ENCODE measurements at places on chromosomes 16 and 17. TPM values are rescaled to one million over a fixed set of nuclear protein-coding genes. Genes with fewer than 3 reads are reported as not detected.
A peak's percentile ranks its signal among the peaks of the same experiment; 100 is the strongest.

DNA sequence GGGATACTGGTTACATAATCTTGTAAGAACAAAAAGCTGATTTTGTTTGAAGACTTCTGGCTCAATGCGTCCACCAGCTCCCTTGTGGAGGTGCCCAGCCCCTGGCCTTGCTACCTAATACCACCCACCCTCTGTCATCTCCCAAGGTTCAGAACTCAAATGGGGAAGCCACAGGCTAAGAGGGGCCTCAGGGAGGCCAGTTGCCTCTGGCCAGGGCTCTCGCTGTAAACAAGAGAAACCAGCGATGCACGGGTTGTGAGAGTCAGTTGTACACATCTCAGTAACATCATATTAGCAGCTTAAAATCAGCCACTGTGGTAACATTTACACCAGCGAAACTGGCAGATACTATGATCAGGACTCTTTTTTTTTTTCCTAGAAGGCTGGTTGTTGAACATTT lies 6.0 kb downstream of the TEKT5 start:
- no peak for DNase-seq

DNA sequence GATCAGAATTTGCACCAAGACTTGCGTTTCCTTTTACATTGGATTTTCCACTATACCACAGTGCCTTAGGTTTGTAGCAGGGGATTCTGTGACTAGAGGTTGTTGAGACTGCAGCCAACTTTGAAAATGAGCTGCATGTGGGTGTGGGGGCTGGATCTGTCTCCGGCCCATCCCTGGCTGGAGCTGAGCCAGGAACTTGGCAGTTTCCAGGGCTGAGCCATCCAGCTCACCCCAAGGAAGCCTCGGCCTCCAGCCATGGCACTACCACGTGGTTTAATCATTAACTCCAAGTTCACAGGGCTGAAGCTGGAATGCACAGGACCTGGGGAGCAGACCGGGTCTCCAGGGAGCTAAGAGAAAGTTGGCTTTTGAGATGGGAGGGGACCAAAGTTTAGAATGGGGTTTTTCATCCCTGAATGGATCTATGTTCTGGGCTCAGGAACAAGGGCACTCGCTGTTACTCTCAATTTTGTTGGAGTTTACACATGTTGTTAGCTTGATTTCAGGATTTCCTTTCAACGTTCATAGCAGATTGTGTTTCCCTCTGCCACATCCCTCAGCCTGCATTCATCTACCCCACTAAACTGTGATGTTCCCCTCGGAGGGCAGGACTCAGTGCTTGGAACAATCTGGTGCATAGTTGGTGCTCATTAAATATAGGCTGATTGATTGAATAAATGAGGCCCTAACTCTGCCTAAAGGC lies 42.3 kb upstream of the HNF1B start:
- no peak for DNase-seq

- DNase-seq = no peak
These were observed 33.3 kb upstream of the USP43 start for GRCh38 chr17:9612006-9612405.

The CDT1 gene
- 79.6 TPM for total RNA-seq

GRCh38 chr16:71514476-71514875 lies 11.8 kb upstream of the CHST4 start:
- DNase-seq = no peak

- DNase-seq = no peak
These were observed 114.2 kb downstream of the METRNL start for GRCh38 chr17:83193336-83194185.

DNA sequence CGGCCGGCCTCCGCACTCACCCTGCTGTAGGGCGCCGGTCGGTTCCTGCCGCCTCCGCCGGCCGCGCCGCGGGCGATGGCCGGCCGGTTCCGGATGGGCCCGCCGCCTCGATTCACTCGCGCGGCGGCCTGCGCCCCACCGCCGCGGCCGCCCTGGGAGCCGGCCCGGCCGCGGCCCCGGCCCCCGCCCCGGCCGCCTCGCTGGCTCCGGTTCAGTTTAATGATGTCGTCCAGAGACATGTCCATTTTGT lies 158 bp downstream of the ALYREF start:
- no peak for DNase-seq

The ATMIN gene
- 51.4 TPM for total RNA-seq

The EARS2 gene
- 27.9 TPM for total RNA-seq

- DNase-seq = no peak
These were observed 17.6 kb downstream of the SPAG9 start for GRCh38 chr17:51103050-51103449.

DNA sequence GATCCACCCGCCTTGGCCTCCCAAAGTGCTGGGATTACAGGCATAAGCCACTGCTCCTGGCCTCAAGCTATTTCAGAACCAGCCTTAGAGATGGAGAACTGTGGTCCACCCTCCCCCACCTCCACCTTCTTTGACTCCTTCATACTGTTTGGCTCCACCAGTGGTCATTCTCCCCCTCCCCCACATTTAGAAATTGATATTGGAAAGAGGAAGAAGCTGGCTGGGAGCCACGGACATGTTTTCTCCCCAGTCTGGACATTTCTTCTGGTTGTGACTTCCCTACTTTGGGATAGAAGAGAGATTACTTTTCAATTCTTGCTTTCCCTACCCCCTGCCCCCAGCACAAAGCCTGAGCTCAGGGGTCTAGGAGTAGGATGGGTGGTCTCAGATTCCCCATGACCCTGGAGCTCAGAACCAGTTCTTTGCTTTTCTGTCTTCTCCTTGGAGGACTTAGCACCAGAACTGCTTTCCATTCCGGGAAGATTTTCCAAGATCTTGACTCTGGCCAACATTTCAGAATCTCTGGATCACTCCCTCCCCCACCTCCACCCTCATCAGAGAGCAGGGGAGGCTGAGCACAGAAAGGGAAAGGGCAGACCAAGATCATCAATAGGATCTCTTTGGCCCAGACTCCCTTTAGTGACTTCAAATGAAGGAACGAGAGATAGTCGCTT lies 16.3 kb downstream of the CAVIN1 start:
- no peak for DNase-seq

The GAS2L2 gene
- total RNA-seq = 0.16 TPM

DNA sequence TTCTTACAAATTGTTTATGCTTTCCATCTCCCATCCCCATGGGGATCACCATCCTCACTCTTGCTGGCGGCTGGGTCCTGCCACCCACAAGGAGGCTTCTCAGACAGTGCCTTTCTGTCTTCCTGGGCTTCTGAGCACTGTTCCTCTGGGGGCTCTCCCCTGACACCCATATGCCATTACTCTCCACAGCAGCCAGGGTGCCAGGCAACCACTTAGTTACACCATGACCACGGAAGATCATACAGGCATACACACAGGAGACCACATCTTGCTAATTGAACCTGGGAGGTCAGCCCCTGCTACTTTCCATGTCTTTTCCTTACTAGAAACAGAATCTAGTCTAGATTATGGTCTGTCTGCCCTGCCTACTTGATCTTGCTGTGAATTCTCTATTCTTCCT lies 27.7 kb upstream of the HS3ST2 start:
- DNase-seq = no peak

The PRSS8 gene
- not detected for total RNA-seq

DNA sequence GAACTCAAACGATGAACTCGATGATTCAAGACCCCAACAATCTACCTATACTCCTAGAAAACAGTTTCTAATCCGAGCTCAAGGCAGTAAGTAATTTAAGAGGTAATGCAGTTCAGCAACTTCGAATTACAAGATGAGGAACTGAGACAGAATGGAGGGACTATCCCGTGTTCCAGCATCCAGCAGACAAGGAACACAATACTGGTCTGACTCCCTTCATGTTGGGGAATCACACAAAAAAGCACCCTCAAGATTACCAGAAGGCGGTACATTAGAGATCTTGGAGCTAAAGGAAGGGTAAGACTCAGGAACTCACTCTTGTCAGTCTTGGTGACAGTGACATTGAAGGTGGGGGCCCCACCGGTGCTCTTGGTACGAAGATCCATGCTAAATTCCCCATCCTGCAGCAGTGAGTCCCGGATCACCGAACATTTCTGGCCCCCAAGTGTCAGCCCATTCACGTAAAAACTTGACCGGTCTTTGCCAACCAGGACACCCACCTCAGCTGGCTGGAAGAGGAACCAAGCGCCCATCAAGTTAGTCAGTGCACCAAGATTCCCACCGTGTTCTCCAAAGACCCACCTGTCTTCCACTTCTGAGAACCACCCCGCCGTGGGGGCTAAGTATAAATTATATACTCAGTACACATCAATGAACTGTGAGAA lies 1.9 kb downstream of the PFN1 start:
- DNase-seq = no peak

- DNase-seq = no peak
These were observed 610.7 kb downstream of the KCNJ2 start for GRCh38 chr17:70780031-70780430.

GRCh38 chr17:2796164-2797125 lies at the start of gene RAP1GAP2:
TSS of gene RAP1GAP2 (plus strand) at chr17:2796438. CDS start at chr17:2796528, 90 bp downstream.
- no peak for DNase-seq

The RTN4RL1 gene
- 0.47 TPM for total RNA-seq

GRCh38 chr16:49093939-49094338 lies 187.7 kb downstream of the CBLN1 start:
- no peak for DNase-seq

DNA sequence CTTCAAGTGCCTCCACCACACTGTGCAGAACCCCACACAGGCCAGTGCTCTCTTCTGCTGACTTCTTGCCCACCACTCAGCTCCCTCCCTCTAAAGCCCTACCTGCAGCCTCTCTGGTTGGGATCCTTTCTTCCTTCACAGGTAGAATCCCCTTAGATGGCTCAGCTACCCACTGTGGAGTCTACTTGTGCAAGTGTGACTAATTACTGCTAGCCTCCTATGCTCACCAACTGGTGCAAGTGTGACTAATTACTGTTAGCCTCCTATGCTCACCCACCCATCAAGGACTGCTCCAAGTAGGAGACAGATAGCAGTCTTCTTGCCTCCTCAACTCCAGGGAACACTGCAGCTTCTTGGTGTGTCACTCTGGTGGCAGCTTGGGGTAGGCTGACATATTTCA lies 43.6 kb downstream of the TEX14 start:
- no peak for DNase-seq

DNA sequence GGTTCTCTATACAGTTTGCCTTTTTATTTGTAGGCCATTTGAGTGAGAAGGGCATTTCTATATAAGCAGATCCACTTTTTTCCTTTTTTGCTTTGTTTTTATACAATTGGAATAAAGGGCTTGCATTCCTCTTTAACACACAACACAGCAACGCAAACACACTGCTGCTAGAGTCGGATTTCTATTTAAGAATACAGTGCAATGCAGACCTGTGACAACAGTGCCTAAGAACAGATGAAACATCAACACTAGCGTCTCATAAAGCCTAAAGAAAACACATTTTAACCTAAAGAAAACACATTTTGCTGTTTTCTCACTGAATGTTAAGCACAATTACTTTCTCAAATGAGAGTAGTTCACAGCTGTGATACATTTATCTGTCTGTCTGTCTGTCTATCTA lies 1141.1 kb downstream of the CDH11 start:
- DNase-seq = no peak

GRCh38 chr16:50994995-50995394 lies 156.1 kb downstream of the SALL1 start:
- DNase-seq = no peak

The CACNG5 gene
- not detected for total RNA-seq

The PRSS27 gene
- 7.8 TPM for total RNA-seq

- DNase-seq = no peak
These were observed 44.1 kb upstream of the ADORA2B start for GRCh38 chr17:15900871-15901270.

DNA sequence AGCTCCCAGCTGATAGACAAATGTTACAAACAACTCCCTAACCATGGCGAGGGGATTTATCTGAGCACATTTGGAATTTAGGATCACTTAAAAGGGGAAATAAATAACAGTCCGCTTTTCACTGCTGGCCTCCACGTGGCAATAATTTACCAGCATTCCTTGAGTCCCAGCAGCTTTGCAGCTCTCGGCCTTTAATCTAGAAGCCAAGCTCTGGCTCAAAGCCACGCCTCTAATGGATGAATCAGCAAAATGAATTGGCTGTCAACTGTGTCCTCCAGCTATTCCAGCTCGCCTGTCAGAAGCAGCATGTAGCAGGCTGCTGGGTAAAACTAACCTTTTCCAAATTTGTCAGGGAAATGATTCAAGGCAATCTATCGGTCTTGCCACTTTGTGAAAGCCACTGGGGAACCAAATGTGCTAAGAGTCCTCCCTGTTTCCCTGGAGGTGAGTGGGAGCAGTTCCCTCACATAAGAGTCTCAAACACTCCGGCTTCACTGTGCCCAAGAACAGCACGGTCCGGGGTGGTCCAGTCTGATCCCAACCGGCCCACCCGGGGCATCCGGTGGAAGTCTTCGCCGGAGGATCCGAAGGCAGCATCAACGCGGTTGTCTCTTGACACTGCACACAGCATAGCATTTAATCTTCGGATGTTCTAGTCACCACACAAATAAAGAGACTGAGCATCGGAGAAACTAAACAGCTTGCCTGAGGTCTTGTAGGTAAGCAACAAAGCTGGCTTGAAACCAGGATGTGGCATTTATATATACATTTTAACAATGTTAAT lies 143.3 kb downstream of the PARN start:
- DNase-seq = peak; percentile 14

GRCh38 chr17:34487626-34488025 lies 91.8 kb upstream of the TMEM132E start:
- DNase-seq = no peak

DNA sequence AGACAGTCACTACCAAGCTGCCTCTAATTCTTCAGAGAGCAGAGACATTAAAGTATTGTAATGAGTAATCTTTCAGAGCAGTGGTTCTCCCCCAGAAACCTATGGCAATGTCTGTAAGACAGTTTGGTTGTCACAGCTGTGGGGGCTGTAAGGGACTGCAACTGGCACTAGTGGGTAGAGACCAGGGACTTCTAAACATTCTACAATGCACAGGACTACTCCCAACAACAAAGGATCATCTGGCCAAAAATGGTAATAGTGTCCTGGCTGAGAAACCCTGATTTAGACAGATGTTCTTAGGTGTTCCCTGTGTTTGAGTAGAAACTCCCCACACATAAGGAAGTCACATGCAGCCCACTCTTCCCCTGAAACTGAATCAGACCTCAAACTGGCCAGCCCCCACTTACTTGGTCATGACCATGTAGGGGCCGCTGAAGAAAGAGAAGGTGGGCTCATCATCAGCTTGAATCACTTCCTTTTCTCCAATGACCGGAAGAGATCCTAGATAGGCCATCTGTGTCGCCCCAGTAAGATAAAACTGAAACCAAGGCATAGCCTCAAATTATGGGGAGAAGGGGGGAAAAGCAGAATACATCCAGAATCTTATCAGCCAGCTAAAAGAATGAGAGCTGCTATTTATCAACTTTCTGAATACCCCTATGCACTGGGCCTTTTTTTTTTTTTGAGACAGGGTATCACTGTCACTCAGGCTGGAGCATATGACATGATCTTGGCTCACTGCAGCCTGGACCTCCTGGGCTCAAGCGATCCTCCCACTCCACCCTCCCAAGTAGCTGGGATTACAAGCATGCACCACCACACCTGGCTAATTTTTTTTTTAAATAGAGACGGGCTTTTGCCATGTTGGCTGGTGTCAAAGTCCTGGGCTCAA lies 75.8 kb downstream of the TEX14 start:
- no peak for DNase-seq
